Chondrocyte (in vitro differentiated cells): ENCODE measurements at places on chromosomes 3 and 15. TPM values are rescaled to one million over a fixed set of nuclear protein-coding genes. Genes with fewer than 3 reads are reported as not detected.

DNA sequence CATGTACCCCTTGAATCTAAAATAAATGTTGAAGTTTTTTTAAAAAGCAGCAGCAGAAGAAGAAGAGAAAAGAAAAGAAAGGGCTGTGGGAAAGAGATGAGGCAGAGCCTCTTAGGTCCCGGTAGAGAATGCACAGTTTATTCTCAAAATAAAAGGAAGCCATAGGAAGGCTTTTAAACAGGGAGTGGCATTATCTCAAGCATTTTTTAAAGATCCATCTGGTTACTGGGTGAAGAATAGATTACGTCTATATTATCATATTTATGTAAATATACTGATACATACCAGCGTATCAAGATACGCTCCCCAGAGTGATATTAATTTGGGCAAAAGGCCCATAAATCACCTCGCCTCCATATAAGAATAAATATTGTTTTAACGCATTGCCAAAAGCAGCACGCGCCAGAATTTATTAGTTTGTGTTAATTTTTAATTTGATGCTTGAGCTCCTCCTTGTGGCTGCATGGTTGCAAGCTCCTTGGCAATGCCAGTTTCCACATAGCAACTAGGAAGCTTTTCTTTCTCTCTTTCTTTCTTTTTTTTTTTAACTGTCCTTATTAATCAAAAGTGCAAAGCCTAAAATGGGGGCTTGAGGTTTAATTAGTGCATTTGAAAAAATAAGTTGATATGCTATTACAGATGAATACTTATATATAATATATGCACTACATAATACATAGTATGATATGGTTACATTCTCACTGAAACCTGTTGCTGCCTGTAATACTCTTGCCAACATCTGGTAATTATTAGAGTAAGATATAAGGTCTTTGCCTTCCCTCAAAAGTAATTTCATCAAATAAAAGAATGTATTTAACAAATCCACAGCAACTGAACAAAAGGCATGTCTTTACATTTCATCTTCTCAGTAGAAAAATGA, 242.8 kb upstream of the UBE2E2 start:
- DNase-seq, result no peak
- no peaks in the 10 kb centered on the region for H3K27me3 ChIP-seq
- no peak overlapping the region for H3K27ac ChIP-seq
- H3K4me1 ChIP-seq, result peaks cover 28% of the 10 kb centered on the region
- no peak overlapping the region for H3K4me3 ChIP-seq

ABHD10 gene
- total RNA-seq, result 26.3 to 35.5 TPM (median 26.5 TPM) in 3 replicates

SLC2A2 gene
- not detected in 3 replicates for total RNA-seq

WNT7A gene
- total RNA-seq, result not detected in 3 replicates

GRCh38 chr3:128878556-128879124, 780 bp upstream of the ACAD9 start:
- no peak for DNase-seq
- H3K36me3 ChIP-seq, result peaks cover 2% of the 10 kb centered on the region
- peak overlapping the region; percentile 85 for H3K4me3 ChIP-seq
- peaks cover 49% of the 10 kb centered on the region for H3K4me1 ChIP-seq
- no peaks in the 10 kb centered on the region for H3K27me3 ChIP-seq

- no peaks in the 10 kb centered on the region for H3K27me3 ChIP-seq
- H3K4me3 ChIP-seq, result peak overlapping the region; percentile 80
- peak overlapping the region; percentile 95 for H3K27ac ChIP-seq
Observed at GRCh38 chr15:65303687-65304380, 643 bp upstream of the RNU5B-1 start.

DNA sequence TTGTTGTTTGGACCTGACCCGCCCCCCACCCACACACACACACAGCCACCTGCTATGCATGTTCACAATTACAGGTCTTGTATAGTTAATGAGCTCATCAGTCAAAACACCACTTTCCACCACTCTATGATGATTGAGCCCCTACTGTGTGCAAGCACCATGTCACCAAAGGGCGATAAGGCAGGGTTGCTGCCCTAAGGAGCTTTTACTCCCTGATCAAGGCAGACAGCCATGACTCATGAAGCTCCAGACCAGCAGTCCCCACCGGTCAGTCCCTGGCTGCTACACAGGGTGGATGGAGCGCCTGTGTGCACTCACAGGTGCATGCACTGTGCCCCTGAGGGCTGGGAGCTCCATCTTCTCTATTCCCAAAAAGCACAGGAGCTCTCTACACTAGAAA, 270.6 kb downstream of the CLSTN2 start:
- no peaks in the 10 kb centered on the region for H3K27me3 ChIP-seq
- no peak for DNase-seq
- H3K4me1 ChIP-seq, result no peaks in the 10 kb centered on the region
- H3K4me3 ChIP-seq, result no peak overlapping the region
- peaks cover 1% of the 10 kb centered on the region for H3K36me3 ChIP-seq

DNA sequence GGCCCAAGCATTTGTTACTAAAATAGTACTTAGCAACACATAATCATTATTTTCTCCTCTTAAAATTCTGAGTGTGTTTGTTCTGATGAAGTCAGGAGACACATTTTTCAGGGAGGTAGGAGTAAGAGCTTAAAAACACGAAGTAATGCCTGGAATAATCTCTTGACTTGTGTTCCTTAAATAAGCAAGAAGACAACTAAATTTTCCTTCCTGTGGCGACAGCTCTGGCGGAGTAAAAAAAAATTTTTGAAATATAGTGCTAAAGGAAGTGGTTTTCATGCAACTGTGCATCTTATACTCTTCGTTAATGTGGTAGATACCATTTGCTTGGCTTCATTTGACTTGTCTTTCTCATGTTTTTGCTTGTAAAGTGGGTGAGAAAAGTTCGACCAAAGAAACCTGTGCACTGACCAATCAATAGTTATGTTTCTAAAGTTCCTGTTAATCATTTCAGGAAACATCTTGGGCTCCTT, 11.1 kb upstream of the MBNL1 start:
- no peak for DNase-seq
- peak overlapping the region; percentile 66 for H3K27ac ChIP-seq
- H3K4me3 ChIP-seq, result no peak overlapping the region
- H3K36me3 ChIP-seq, result no peaks in the 10 kb centered on the region
- H3K4me1 ChIP-seq, result peaks cover 28% of the 10 kb centered on the region
- H3K27me3 ChIP-seq, result no peaks in the 10 kb centered on the region

GRCh38 chr15:89506026-89506686, 9.8 kb upstream of the RHCG start:
- no peak for DNase-seq
- H3K36me3 ChIP-seq, result peaks cover 1% of the 10 kb centered on the region
- no peaks in the 10 kb centered on the region for H3K4me1 ChIP-seq

SNX22 gene
- total RNA-seq, result 0.15 to 0.28 TPM (median 0.27 TPM) in 3 replicates

OR5K2 gene
- total RNA-seq, result not detected in 3 replicates

IQCF5 gene
- not detected in 3 replicates for total RNA-seq

GRCh38 chr3:129211772-129212171, 28.1 kb upstream of the CNBP start:
- H3K4me1 ChIP-seq, result peaks cover 17% of the 10 kb centered on the region
- H3K4me3 ChIP-seq, result no peak overlapping the region
- no peaks in the 10 kb centered on the region for H3K27me3 ChIP-seq
- no peaks in the 10 kb centered on the region for H3K36me3 ChIP-seq

LRRC34 gene
- total RNA-seq, result 1.5 to 2.2 TPM (median 1.9 TPM) in 3 replicates

PLA2G4E gene
- not detected in 3 replicates for total RNA-seq

DNA sequence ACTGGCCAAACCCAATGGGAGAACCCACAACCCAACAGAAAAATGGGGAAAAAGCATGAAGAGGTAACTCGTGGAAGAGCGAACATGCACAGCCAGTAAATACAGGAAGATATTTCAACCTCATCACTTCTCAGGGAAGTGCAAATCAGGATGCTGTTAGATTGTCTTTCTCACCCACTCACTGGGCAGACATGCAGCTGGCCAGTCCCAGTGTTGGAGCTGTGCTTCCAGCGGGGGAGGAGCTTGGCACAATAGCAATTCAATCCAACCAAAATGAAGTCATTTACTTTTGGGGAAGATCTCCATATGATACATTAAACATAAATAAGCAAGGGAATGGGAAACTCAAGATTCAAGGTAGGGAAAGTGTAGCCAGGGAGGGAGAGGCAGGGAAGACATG, 12.1 kb downstream of the WNT7A start:
- no peak overlapping the region for H3K27ac ChIP-seq
- no peaks in the 10 kb centered on the region for H3K4me1 ChIP-seq
- DNase-seq, result no peak
- H3K4me3 ChIP-seq, result no peak overlapping the region

DNA sequence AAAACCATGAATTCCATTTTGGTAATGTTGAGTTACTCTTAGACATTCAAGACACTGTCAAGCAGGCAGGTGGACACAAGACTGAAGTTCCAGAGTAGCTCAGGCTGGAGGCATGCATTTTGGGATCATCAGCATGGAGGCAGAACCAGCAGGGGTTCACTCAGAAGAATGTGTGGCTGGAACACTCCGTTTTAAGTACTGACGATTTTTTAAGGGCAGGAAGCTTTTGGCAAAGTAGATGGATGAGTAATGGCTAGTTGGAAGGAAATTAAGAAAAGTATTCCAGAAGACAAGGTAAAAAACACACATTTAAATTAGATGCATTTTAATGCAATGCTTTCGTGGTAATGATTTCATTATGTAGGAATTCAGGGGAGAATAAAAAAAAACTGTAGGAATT, 420.4 kb downstream of the ROBO2 start:
- peaks cover 12% of the 10 kb centered on the region for H3K4me1 ChIP-seq
- no peak overlapping the region for H3K4me3 ChIP-seq
- no peaks in the 10 kb centered on the region for H3K27me3 ChIP-seq
- DNase-seq, result no peak
- H3K36me3 ChIP-seq, result no peaks in the 10 kb centered on the region
- no peak overlapping the region for H3K27ac ChIP-seq

DNA sequence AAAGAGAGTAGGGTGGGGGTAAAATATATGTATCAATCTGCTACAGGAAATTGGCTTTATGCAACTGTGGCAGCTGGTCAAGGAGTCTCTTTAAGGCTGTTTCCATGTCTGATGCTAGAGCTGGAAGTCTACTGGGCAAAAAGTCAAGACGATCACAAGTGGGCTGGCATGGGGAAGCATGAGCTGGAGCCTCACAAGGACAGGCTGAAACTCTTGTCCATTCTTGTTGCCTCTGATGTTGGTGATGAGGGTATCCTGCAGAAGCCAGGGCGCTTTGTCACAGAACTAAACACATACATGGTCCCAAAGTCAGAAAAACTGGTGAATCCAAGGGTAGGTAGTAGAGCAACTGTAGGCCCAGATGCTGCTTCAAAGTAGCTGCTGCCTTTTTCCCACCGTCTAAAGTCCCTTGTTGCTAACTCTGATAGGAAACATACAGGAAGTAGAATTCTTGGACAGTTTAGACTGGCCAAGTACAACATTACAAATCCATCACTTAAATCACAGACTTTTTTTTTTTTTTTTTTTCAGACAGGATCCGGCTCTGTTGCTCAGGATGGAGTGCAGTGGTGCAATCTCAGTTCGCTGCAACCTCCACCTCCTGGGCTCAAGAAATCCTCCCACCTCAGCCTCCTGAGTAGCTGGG, 54.2 kb downstream of the RPL39L start:
- peak overlapping the region; percentile 78 for H3K27ac ChIP-seq
- peaks cover 27% of the 10 kb centered on the region for H3K4me1 ChIP-seq
- DNase-seq, result no peak
- H3K36me3 ChIP-seq, result peaks cover 10% of the 10 kb centered on the region

DNA sequence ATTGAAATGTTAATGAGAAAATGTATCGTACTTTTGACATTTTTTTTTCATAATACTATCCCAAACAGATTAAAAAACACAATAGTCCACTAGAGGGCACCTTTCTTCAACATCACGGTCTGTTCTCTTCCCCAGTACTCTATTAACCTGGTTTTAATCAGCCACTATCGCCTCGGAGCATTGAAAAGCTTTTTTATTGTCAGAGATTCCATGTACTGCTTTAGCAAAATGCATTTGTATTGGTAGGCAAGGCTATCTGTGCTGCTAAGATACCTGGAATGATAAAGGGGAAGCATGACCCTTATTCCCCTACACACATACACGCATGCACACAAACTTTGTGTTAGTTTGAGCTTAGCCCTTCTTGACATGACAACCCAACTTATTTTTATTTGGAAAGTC, 160.1 kb upstream of the IL12A start:
- no peaks in the 10 kb centered on the region for H3K36me3 ChIP-seq
- H3K4me1 ChIP-seq, result peaks cover 57% of the 10 kb centered on the region
- H3K4me3 ChIP-seq, result no peak overlapping the region

PLCL2 gene
- total RNA-seq, result 0.85 to 1.3 TPM (median 1.2 TPM) in 3 replicates

ZNF502 gene
- not detected in 3 replicates for total RNA-seq

EIF2B5 gene
- total RNA-seq, result 24.0 to 31.8 TPM (median 26.1 TPM) in 3 replicates

GRCh38 chr3:196609343-196609775, 30.1 kb upstream of the NRROS start:
- H3K27ac ChIP-seq, result peak overlapping the region; percentile 57
- H3K36me3 ChIP-seq, result no peaks in the 10 kb centered on the region
- DNase-seq, result no peak

DNA sequence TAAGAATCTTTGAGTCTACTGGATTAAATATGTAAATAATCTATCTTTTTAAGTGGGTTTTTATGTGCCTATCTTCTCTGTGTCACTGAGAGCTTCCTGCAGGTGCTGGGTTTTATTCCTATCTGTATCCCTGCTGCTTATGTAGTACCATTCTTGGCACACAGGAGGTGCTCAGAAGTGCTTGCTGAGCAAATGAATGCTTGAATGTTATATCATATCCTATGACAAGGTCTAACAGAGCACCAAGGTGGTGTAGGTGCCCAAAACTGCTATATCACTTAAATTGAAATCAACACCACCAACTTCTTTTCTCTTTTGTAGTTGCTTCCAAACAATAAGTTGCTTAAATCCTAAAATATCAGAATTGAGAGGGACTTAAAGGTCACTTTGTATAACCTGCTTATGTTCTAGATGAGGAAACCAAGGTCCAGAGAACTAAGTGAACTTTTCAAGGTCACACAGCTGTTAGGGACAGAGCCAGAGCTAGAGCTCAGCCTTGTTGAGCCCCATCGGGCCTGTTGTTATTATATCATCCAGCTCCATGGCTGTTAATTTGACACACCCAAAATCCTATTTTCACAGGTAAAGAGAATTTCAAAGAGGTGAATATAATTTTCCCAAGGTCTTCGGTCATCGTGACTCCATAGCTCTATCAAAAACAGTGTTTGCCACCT, 46.0 kb downstream of the CCNL1 start:
- H3K27me3 ChIP-seq, result no peaks in the 10 kb centered on the region
- no peak overlapping the region for H3K27ac ChIP-seq
- peaks cover 3% of the 10 kb centered on the region for H3K4me1 ChIP-seq
- no peaks in the 10 kb centered on the region for H3K36me3 ChIP-seq

DNA sequence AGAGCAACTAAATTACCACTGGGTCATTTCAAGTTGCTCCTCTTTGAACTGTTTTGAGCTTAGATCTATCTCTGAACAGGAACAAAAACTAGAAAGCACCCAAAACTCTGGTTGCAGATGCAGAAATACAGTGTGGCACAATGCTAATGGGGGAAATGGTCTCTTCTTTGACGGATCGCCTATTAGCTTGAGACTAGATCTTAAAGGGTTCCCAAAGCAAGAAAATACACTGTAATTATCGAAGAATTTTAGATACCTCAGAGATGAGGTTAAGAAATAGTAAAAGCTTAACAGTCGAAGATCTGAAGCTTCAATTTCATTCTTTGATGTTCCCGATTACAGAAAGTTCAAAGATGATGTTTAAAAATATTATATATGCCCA, 818 bp downstream of the PPP1R2 start:
- no peaks in the 10 kb centered on the region for H3K27me3 ChIP-seq
- H3K36me3 ChIP-seq, result no peaks in the 10 kb centered on the region
- peak overlapping the region; percentile 82 for H3K4me3 ChIP-seq
- DNase-seq, result no peak
- H3K27ac ChIP-seq, result peak overlapping the region; percentile 89

NISCH gene
- 97.6 to 121 TPM (median 101 TPM) in 3 replicates for total RNA-seq

GRCh38 chr15:70466895-70467529, 296.3 kb downstream of the UACA start:
- H3K4me3 ChIP-seq, result no peak overlapping the region
- H3K27me3 ChIP-seq, result peaks cover 68% of the 10 kb centered on the region
- no peaks in the 10 kb centered on the region for H3K4me1 ChIP-seq
- H3K27ac ChIP-seq, result no peak overlapping the region
- no peaks in the 10 kb centered on the region for H3K36me3 ChIP-seq
